ENCODE measurements at places on chromosomes 13 and 19. TPM values are rescaled to one million over a fixed set of nuclear protein-coding genes. Genes with fewer than 3 reads are reported as not detected.

GRCh38 chr13:28047757-28048388 is 52.5 kb downstream of the FLT3 start:
- no peak for DNase-seq

- peak; percentile 42 for DNase-seq
Observed at GRCh38 chr13:37602733-37603381, 4.3 kb upstream of the POSTN start.

- peak; percentile 31 for DNase-seq
Observed at GRCh38 chr13:76023652-76024051, 387.5 kb downstream of the LMO7 start.

- DNase-seq = peak; percentile 55
Observed at GRCh38 chr19:49064768-49065611, at the start of gene NTF4. TSS of gene NTF4 (minus strand) at chr19:49064818. CDS start at chr19:49061997, 2,821 bp downstream.

DNA sequence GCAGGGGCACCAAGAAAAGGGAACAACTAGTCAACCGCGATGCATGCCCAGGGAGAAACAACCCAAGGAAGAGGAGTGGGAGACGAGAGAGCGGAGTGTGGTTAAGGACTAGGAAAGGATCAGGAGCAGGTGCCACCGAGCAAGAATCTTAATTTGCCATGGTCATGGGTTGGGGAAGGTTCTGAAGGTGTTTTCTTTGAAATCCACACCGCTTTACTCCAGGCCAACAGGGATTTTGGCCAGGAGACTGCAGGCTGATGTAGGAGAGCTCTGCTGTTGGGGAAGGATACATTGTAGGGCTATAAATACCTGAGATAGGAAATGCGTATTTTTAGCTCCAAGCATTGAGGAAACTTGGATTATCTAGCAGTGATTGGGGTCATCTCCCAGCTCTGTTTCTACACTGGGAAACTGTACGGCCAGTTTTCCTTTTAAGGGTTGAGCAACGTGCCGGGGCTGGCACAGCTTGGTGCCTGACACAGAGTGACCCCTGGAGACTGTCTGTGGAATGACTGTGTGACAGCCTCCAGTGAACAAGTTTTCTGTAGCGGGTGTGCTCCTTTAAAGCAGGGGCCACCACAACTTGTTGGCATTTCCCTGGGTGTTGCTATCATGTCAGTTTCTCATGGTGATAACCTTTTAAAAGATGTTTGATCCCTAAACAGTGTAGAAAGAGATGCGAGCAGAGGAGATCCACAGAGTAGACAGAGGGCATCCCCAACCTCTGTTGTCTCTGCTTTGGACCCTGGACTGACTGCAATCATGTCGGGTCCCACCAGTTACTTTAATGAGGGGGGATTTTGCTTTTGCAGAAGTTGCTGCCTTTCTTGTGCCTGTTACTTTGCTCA is 34.3 kb downstream of the ZNF536 start:
- DNase-seq = no peak

GRCh38 chr19:39428283-39429112 is 7.3 kb downstream of the RPS16 start:
- no peak for DNase-seq

- DNase-seq = no peak
Observed at GRCh38 chr13:113794086-113794485, 35.1 kb downstream of the TMEM255B start.

GRCh38 chr19:10230173-10230860 is 814 bp downstream of the S1PR2 start:
- DNase-seq = no peak

DNA sequence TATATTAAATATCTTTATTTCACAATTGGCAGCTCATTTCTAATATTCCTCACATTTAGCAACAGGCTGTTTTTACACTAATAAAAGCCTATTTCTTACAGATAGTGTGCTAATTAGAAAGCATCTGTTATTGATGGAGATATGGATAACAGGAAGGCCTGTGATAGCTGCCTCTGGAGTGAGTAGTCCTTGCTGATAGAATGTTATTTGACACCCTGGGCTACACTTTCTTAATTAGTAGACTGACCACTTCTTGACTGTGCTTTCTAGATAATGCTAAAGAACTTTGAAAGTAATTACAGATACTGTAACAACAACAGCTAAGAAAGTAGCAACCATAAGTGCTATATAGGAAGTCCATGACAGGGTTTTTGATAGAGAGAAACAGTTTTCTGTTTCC is 554.3 kb downstream of the DIAPH3 start:
- no peak for DNase-seq

DNA sequence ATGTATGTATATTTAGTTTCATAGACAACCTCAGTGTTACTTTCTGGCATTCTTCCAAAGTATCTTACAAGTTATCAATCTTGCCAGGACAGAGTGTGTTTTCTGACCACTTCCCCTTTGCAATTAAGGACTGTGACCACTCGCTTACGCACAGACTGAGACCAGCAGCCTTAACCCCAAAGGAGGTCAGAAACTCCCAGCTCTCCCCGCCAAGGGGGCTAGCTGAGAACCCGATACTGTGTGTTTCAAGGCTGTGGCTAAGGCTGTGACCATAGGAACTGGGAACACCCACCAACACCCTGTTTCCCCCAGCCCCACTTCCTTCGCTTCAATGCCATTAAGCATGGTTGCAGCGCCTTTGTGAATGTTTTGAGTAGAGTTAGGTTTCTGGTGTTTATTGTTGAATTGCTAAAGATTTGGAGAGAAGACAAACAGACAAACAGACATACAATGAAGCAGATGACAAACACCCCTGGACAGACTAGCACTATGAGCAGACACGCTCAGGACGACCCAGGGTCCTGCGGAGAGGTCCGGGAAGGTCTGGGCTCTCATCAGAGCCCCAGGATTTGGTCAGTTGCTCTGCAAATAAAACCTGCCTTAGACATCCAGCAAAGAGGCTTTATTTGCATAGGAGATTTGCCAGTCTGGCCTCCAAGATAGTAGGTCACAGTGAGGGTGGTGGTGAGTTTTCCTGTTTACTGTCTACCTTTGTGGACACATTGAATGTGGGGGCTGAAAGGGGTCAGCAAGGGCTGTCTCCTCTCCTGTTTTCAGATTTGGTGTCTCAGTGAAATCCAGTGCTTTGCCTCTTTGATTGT is 25.0 kb upstream of the TNFSF11 start:
- no peak for DNase-seq

DNA sequence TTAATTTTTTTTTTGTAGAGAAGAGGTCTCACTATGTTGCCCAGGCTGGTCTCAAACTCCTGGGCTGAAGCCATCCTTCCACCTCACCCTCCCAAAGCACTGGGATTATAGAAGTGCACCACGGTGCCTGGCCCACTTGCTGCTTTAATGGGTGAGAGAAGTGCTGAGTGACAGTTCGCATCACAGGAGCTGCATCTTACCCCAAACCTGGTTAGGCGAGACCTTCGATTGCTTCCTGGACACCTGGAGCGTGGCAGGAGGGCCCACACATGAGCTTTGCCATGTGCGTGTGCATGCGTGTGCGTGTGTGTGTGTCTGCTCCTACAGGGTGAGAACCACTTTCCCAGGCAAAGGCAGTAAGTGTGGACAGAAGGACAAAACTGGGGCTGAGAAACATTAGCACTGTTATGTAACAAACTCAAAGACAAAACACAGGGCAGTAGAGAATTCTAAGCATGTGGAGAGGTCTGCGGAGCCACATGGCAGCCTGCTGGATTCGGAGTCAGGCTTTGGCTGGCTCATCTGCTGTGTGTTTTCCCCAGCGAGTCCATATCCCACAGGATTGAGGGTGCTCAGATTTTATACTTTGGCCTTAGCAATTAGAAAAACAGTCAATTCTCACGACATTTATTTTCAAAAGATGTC is 11.7 kb upstream of the MTIF3 start:
- DNase-seq = no peak

DNA sequence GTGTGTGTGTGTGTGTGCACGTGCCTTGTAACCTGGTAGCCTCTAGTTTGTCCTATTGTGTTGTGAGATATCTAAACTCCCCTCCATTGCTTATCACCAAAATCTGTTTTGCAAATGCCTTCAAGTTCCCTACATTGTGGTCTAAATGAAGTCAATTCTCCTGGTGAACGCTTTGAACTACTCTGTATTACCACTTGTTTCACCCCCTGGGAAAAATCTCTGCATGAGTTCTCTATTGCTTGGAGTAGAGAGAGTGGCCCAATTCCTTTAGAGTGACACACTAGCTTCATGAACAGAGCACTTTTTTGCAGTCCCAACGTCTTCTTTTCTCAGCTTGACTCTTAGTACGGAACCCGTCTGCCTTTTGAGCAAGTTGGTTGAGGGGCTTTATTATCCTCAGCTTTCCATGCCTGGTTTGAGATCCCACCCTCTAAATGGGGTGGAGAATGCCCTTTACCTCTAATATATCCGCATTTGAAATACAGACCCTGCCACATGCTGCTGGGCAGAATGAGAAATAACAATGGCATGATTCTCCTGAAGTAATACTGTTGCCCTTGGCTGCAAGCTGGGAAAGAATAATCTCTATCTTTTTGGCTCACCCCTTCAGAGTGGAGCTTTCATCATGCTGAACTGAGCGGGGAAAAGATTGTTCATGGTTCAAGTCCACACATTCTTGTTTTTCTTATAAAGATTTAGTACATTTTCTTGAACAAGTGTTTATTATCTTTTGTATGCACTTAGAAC is 2545.3 kb downstream of the PCDH9 start:
- no peak for DNase-seq

- no peak for DNase-seq
Observed at GRCh38 chr13:97535614-97536013, 101.6 kb downstream of the RAP2A start.

DNA sequence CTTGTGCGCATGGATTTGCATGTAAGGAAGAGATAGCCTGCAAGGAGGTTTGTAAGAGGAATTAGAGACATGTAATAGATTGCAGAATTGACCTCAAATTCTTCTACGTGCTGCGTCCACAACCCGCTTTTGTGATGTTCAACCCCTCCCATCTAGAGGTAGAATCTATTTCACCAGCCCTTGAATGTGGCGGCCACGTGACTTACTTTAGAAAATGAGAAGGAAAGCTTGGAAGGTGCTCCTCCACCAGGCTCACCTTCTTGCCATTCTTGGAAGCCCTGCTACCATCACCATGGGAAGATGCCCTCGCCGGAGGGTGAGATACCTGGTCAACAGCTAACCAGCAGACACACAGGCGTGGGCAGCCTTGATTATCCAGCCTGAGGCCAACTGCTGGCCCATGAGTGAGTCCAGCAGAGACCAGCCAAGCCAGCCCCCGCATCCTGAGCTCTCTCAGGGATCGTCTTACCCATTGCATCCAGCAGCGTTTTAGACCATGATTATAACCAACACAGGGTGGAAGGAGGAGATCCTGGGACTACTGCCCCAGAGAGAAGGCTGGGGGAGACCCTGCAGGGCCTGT is 7.6 kb upstream of the PEPD start:
- no peak for DNase-seq

The SERPINE3 gene
- not detected for total RNA-seq

The TPTE2 gene
- total RNA-seq = not detected

The CCNE1 gene
- total RNA-seq = 3.0 TPM

The CDX2 gene
- not detected for total RNA-seq

The SIGLEC7 gene
- not detected for total RNA-seq

The FFAR2 gene
- not detected for total RNA-seq

The ERICH4 gene
- not detected for total RNA-seq

The NLRP4 gene
- not detected for total RNA-seq

The VSIG10L gene
- total RNA-seq = 0.74 TPM

Measured in MCF 10A (cell line).